Vagina (tissue), 2 donors: ENCODE measurements at places on chromosomes 7 and 10. TPM values are rescaled to one million over a fixed set of nuclear protein-coding genes. Genes with fewer than 3 reads are reported as not detected.

DNA sequence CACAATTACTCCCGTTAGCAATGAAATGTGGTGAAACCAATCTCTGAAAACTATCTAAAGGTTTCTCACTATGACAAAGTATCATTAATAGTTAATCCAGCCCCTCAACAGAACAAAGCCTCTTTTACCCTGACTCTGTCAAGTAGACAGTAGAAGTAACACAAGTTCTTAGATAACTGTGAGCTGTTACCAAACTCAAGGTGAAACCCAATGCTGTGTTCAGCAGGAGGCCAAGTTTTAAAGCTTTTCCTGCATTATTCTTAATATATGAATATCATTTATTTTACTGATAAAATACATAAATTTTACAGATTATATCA lies 109.1 kb downstream of the SRPK2 start:
- DNase-seq, result no peak

DNA sequence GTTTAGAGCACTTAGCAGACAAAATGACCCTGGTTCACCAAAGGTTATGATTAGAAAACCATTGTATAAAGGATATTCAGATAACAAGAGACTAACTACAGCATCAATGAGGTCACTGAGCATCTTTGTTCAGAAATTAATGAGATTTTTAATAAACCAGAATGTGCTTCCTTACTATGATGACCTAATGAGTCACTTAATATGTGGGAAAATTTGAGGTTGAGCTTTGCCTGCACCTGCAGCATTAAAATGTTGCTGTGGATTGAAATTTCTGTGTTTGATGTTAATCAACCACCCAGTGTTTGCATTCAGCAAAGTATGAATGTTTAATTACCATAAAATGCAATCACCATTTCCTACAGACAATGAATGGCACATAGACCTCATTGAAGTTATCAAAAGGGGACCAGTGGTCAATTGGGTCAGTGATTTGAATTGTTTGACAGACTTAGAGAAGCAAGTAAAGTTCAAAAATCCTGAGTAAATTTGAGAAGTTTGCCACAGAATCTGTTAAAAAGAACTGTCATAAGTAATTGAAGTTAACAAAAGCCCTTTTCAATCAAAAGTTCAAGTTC lies 45.8 kb downstream of the EXOC6 start:
- no peak for DNase-seq

TTYH3 gene
- 33.9 TPM for total RNA-seq

- DNase-seq, result no peak
These were observed 26.8 kb upstream of the BTBD16 start for GRCh38 chr10:122244001-122244975.

TLX1 gene
- total RNA-seq, result not detected

DNA sequence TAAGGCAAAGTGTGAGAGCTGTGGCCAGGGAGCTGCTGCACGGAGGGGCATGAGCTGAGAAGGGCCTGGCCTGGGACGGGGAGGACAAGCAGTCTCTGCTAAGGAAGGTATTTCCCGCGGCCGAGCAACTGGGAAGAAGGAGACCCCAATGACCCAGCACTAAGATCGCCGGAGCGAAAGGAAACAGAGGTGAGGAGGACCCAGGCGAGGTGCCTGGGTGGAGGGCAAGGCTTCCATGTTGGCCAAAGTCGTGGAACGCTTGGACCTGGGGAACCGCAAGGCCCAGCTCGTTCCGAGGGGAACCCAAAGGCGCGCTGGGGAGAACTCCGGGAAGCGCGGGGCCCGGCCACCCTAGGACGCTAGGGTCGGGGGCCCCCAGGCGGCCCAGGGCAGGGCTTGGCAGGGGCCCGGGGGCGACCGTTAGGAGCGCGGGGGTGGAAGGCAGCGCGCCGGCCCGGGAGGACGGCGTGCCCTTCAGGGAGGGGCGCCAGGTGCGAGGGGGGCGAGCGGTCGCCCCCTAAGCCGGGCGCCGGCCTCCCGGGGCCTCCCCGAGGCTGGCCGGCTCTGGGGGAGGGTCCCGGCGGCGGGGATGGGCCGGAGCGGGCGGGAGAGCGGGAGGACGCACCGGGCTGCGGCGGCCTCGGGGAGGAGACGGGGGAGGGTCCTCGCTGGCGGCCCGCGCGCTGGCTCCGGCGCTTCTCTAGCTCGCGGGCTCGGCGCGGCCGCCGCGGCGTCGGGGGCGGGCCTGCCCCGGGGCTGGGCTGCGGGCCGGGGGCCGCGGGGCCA lies 545 bp downstream of the GIGYF1 start:
- no peak for DNase-seq

- no peak for DNase-seq
These were observed 107.3 kb upstream of the SHH start for GRCh38 chr7:155919391-155920067.

DNA sequence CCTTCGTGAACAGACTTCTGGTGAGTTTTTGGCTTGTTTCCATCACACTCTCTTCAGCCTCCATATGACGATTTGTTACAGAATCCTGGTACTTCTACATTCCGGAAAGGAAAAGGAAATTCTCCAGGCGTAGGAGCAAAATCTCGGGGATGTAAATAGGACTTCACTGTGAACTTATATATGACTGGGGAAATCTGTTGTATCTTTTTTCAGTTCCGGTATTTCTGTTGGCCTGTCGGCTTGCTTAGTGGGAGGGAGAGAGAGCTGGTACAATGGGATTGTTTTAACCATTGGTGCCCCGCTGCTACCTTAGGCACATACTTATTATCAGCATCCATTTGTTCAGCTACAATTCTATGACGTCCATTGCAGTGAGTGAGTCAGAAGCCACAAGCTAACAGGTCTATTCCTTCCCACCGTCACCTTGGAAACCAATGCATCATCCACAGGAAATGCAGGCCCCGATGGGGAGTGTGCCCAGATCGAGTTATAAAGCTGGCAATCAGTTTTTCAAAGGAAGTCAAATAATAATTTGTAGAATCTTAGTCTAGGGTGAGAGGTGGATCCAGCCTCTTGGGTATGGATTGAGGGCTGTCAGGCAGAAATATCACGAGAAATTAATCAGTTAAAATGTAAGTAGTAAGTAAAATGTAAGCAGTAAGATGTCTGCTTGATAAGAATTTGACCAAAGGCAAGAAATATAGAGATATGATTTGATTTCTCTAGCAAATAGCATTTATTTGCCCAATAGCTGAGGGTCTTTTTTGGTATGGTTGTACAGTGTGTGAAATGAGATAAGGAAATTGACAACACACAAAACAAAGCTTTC lies 92.0 kb upstream of the MKLN1 start:
- DNase-seq, result no peak

GRCh38 chr7:109125001-109125400 lies 555.3 kb downstream of the DNAJB9 start:
- DNase-seq, result no peak

ANKRD1 gene
- not detected for total RNA-seq

DNA sequence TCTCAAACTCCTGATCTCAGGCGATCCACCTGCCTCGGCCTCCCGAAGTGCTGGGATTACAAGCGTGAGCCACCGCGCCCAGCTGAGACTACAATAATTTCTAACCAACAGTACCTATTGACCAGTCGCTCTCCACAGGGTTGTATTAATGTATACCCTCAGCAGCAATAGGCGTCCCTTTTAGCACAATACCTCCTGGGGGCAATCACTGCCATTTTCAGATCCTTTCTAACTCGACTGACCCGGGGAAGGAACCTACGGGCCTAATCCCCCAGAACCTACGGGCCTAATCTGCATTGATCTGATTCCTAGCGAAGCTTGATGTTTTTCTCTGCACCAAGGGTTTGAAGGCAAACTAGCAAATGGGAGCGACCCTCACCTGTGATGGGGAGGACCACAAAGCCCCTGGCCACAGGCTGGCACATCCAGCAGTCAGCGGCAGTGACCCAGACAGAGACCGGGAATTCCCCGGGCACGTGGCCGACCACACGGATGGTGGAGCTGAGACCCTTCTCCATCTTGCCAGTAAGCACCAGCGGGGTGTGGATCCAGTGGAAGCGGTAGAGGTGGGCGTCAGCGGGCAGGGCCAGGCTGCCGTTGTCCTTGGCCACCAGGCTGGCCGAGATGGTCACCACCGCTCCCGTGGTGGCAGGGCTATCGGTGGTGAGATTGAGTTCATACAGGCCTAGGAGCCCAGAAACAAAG lies 6.9 kb downstream of the TMEM130 start:
- DNase-seq, result no peak

- no peak for DNase-seq
These were observed 159.9 kb upstream of the ADCY1 start for GRCh38 chr7:45414226-45414625.

GRCh38 chr10:109882251-109883057 lies 40.9 kb downstream of the XPNPEP1 start:
- DNase-seq, result peak; percentile 80

DNA sequence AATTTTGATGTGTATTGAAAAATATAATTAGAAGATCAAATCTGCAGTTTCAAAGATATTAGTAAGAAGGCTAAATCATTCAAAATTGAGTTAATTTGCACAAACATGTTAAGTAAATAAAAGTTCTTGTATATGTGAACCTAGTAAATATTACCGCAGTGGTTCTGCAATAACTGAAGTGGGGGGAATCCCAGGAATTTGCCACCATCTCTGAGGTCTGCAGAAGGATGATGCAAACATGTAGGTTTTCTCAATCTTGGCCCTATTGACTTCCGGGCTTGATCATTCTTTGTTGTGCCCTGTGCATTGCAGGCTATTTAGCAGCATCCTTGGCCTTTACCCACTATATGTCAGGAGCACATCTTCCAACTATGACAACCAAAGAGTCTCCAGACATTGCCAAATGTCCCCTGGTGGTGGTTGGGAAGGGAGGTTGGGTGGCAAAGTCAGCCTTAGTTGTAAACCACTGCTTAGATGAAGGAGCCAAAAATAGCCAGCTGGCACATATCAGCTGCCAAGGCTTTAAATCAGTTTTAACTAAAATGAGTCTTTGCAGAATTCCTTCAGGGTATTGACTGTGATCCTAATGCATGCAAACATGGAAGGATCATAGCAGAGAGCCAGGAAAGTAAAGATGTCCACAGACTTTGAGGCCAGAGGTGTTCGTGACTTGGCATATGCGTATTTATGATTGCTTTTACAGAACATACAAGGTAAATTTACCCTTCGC lies 146.3 kb downstream of the TRIL start:
- no peak for DNase-seq

TCAF2 gene
- total RNA-seq, result 9.1 TPM

PROSER2 gene
- 8.1 TPM for total RNA-seq

SVOPL gene
- not detected for total RNA-seq

HOXA10 gene
- total RNA-seq, result 19.2 TPM

DNA sequence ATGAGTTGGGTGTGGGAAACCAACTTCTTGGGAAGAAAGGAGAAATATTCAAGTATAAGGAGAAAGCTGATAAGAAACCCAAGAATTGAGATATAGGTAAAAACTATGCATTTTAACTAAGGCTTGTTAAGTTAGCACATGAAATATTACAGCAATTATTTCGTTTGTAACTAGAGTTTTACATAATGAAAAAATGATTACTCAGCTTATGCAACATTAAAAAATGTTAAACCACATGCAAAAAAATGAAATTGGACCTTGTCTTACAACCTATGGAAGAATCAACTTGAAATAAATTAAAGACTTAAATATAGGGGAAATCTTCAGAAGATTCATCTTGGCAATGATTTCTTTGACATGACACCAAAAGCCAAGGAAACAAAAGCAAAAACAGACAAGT lies 183.2 kb downstream of the CDCA7L start:
- no peak for DNase-seq

DNA sequence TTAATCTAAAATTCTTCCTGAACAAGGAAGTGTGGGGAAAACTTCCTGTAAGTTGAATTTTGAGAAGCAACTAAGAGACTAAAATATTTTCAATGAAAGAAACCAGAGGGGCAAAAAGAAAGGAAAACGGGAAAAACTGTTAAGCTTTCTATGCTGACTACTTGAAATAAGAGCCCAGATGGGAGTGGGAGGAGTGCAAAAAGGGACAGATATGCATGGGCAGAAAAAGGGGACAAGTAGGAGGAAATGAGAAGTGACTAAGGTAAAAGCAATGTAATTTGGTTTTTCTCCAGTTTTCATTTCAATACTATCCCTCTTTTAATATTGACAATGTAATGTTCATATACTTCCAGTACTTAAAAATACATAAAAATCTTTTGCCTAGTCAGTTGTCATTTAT lies 11.1 kb downstream of the OGA start:
- no peak for DNase-seq

GRCh38 chr7:73918926-73919693 lies 58.2 kb downstream of the TMEM270 start:
- no peak for DNase-seq

- DNase-seq, result no peak
These were observed 7.8 kb upstream of the COMMD3 start for GRCh38 chr10:22308390-22308789.

UBTD1 gene
- total RNA-seq, result 18.4 TPM

CHCHD1 gene
- total RNA-seq, result 19.6 TPM

PTPRE gene
- 77.6 TPM for total RNA-seq

- no peak for DNase-seq
These were observed 13.5 kb upstream of the TSPAN13 start for GRCh38 chr7:16739863-16740622.

- DNase-seq, result no peak
These were observed 155.3 kb upstream of the ZMIZ1 start for GRCh38 chr10:78913219-78914059.

- DNase-seq, result no peak
These were observed 1.9 kb downstream of the HIPK2 start for GRCh38 chr7:139775829-139776266.

GRCh38 chr10:110857265-110858171 lies 14.2 kb upstream of the PDCD4 start:
- DNase-seq, result peak; percentile 88

DNA sequence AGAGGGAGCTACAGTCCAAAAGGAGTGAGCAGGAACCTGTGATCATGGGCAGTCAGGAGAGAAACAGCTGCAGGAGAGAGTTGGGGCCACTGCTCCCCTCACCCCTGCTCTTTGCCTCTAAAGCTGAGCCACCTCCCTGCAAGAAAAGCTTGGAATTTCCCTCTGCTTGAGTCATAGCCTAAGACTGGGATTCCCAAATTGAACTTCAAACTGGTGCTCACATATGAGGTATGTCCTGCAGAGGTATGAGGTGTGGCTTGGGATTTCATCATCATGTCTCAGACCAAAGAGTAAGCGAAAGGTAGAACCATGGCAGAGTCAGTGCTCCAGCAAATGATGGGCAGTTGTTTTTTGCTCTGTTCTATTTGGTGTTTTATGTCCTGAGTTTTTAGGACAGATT lies 237.1 kb upstream of the NRP1 start:
- DNase-seq, result no peak

- DNase-seq, result no peak
These were observed 18.5 kb upstream of the AGR3 start for GRCh38 chr7:16900209-16900768.

- no peak for DNase-seq
These were observed 364.3 kb downstream of the PLXNA4 start for GRCh38 chr7:132211971-132212370.

DNA sequence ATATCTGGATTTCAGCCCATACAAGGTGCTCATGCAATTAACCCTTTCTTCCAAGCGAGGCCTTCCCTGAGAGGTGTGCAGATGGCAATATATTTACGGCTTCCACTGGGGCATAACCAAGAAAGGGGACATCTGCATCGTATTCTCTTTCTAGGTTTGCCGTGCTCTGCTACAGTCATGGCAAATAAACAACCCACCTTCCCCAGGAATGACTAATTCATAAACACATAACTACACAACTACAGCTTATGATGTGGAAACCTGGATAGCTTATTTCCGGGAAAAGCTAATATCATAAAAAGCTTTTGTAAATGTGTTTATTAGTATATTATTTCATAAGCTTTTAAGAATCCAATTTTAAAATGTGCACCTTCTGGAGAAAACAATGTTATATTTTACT lies 120.0 kb downstream of the CAMK1D start:
- DNase-seq, result no peak

GRCh38 chr7:151175047-151175792 lies 7.7 kb upstream of the GBX1 start:
- DNase-seq, result no peak

RADIL gene
- 16.5 TPM for total RNA-seq

LSM5 gene
- 31.9 TPM for total RNA-seq
